ENCODE measurements at places on chromosomes 7 and 10.

- DNase-seq = no peak
Observed at GRCh38 chr7:85104432-85105205, 82.2 kb downstream of the SEMA3D start.

DNA sequence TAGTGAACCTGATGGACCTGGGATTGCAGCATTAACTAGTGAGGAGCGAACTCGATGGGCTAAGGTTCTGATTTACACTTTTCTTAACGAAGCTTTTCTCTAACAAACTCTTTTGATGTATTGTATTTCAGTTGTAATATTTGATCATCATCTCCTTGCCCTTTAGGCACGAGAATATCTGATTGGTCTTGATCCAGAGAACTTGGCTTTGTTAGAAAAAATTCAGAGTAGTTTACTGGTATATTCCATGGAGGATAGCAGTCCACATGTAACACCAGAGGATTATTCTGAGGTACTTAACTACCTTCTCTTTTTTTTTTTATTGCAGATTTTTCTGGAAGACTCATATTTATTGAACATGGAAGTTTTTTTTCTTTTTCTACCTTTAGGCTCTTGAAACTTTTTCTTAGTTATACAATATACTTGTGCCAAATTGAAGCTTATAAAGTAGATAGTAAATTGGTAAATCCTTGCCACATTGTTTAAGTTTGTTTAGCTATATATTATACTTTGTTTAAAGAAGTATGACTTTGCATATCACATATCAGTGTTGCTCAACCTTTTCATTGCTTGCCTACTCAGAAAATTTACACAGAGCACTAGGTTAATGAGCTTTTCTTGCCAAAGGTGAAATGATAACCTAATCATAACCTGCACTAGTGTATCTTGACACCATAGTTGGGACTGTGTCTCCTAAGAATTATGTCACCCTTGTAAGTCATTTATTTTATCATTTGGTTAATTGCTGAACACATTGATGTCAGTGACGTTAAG, 30.4 kb downstream of the CROT start:
- DNase-seq = no peak

DNA sequence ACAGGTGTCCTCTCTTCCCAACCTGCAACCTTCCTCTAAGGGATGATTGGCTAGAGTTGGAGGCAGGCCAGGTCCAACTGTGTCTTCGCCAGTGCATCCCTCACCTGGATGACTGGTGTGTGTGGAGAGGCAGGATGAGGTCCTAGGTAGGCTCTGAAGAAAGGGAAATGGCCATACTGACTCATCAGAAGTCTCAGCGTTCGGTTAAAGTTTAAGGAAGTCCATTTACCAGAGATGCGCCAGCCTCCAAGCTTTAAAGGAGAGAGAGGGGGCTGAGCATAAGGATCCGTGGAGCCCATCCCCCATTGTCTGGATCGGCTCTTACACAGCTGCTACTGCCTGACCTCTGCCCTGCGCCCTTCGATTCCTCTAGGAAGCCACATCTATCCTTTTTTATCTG, 4.4 kb downstream of the KEL start:
- DNase-seq = no peak

DNA sequence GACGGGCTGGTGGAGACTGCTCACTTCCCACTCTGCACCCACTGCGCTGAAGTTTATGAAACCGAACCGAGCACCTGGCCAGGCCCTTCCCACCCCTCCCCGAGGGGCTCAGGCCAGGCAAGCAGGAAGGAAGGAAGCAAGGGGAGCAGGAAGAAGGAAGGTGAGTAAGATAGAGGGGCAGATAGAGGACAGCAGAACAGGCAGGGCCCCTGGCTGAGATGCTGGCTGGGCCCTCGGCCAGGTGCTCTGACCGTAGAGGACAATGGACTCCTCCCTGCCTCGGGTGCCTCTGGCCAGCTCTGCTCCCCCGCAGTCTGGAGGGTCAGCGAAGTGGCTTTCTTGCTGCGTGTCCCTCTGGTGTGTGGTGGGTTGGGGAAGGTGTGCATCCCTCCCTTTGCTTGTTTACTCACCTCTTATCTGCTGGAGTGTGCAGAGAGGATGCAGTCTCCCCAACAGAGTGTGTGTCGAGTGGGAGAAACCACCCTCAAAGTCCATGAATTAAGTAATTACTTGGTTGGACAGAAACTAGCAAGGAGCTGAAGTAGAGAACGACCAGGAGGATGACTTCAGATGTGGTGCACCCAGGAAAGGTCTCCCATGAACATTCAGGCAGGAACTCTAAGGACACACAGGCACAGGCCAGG, 82.8 kb upstream of the PPP2R2D start:
- no peak for DNase-seq

GRCh38 chr7:129438839-129439651, 4.8 kb downstream of the STRIP2 start:
- peak; percentile 51 for DNase-seq

DNA sequence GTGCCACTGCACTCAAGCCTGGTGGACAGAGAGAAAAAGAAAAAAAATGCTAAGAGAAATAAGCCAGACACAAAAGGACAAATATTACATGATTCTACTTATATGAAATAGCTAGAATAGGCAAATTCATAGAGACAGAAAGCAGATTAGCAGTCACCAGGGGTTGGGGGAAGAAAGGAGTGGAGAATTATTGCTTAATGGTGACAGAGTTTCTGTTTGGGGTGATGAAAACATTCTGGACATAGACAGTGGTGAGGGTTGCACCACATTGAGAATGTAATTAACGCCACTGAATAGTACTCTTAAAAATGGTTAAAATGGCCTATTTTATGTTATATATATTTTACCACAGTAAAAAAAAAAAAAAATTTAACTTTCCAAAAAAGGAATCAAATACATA, 6.4 kb upstream of the NT5C2 start:
- DNase-seq = no peak

DNA sequence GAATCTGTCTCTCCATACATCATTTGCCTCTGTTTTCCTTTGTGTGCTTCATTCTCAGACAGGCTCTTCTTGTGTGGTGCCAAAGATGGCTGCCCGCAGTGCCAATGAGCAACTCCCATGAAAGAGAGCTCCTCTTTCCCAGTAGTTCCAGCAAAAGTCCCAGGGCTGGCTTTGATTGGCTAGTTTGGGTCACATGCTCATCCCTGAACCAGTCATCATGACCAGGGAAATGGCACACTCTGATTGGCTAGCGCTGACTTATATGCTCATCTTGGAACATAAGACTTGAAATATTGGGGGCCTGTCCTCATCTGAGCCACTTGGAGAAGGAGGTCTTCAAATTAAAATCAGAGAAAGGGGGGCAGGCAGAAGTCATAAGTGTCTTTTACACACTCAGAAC, 112.7 kb downstream of the CDH23 start:
- no peak for DNase-seq

- DNase-seq = no peak
Observed at GRCh38 chr7:35251606-35252310, 2.1 kb downstream of the TBX20 start.

- no peak for DNase-seq
Observed at GRCh38 chr10:125159932-125160855, at the start of gene CTBP2. TSS of gene CTBP2 (minus strand) at chr10:125160563.

DNA sequence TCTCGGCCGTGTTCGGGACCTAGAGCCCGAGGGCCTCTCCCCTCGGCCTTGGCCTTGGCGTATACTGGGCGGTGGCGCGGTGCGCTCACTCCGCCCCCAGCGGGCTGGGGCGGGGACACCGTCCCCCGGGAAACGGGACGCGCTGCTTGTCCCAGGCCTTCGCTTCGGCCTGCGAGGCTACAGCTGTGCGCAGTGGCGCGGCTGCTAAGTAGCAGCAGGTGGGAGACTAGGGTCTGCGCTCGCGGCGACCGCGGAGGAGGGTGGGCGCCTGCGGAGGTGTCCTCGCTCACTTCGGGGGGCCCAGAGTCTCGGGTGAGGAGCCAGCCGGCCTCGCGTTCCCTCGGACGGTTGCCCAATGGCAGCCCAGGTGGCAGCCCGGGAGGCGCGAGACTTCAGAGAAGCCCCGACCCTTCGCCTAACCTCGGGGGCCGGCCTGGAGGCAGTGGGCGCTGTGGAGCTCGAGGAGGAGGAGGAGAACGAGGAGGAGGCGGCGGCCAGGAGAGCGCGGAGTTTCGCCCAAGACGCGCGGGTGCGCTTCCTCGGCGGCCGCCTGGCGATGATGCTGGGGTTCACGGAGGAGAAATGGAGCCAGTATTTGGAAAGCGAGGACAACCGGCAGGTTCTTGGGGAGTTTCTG, at the start of gene DNAH11:
DNAH11 (plus strand) TSS at position 149 of the 637 bp plus-strand sequence; CDS start at position 356, 207 bp downstream.
- DNase-seq = peak; percentile 8

- no peak for DNase-seq
Observed at GRCh38 chr10:110742801-110743200, 98.7 kb downstream of the RBM20 start.

DNA sequence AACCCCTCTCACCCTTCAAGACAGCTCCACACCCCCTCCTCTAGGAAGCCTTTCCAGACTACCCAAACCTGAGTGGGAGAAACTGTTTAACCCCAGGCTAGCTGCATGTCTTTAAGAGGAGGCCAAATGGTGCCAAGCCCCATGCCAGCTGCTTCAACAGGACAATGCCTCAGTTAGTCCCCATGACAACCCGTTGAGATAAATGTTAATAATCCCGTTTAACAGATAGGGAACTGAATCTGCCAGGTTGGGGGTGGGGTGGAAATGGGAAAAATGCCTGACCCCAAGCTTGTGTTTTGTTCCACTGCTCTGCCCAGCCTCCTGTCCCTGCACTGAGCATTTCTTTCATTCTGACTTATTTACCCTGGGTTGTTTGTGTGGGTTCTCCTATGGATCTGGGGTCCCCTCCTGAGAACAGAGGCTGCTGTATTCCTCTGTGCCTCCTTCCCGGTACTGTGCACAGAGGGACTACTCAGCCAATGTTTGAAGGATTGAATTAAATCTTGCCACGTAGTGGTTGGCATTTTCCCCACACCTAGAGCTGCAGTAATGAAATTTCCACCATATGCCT, 452.6 kb upstream of the ZMIZ1 start:
- no peak for DNase-seq

DNA sequence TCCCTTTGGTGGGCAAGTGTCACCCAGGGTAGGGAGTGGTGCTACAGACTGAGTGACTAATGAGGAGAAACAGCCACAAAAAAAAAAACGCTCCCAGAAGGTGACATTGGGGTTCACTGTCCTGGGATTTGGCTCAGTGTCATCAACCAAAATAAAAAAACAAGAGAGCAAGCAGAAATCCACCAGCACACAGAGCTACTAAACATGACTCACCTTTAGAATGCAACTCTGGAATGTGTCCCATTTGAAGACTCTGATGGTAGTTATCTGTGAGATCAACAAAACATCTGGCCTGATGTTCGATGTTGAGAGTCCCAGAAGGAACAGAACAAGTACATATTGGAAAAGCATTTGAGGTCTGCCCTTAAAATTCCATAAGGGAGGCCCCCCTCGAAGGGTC, 200.3 kb upstream of the LYZL2 start:
- no peak for DNase-seq

- DNase-seq = no peak
Observed at GRCh38 chr7:92875719-92876118, 39.3 kb upstream of the CDK6 start.

- no peak for DNase-seq
Observed at GRCh38 chr7:117892821-117893220, 19.6 kb upstream of the CTTNBP2 start.

GRCh38 chr7:157841773-157842370, 505.1 kb downstream of the DNAJB6 start:
- DNase-seq = no peak

DNA sequence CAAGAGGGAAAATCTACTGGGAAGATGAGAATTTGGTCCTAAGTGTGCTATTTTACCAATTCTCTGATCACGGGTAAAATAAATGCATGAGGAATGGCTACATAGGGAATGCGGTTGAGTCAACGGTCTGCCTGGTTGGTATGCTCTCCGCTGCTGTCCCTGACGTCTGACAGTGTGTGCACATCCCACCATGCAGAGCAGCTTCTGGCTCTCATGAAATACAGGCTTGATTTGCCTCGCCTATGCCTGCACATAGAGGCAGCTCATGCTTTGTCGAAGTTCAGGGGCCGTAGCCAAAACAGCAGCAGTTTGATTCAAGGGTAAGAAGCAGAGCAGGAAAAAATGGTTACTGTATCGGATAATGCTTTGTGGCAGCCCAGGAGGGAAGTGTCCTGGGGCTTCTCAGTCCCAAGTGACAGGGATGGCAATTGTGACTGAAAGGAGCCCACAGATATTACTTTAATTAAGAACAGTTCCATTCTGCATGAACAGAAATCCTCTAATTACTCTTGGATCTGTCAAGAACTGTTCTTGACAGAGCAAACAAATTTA, 268.4 kb upstream of the SLC26A5 start:
- DNase-seq = no peak

DNA sequence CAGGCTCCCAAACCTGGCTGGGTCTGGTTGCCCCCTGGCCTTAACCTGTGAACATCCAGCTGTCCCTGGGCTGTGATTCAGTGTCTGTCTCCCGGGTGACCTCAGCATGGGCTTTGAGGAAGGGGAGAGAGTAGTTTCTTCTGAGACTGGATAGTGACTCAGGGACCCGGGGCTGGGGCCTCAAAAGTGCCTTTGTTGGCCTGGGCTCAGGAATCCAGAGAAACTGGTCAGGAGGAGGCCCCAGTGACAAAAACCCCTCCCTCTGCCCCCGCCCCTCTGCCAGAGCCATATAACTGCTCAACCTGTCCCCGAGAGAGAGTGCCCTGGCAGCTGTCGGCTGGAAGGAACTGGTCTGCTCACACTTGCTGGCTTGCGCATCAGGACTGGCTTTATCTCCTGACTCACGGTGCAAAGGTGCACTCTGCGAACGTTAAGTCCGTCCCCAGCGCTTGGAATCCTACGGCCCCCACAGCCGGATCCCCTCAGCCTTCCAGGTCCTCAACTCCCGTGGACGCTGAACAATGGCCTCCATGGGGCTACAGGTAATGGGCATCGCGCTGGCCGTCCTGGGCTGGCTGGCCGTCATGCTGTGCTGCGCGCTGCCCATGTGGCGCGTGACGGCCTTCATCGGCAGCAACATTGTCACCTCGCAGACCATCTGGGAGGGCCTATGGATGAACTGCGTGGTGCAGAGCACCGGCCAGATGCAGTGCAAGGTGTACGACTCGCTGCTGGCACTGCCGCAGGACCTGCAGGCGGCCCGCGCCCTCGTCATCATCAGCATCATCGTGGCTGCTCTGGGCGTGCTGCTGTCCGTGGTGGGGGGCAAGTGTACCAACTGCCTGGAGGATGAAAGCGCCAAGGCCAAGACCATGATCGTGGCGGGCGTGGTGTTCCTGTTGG, at the start of gene CLDN4:
CLDN4 (plus strand) TSS at position 316 of the 903 bp plus-strand sequence; CDS start at position 522, 206 bp downstream.
- DNase-seq = no peak

DNA sequence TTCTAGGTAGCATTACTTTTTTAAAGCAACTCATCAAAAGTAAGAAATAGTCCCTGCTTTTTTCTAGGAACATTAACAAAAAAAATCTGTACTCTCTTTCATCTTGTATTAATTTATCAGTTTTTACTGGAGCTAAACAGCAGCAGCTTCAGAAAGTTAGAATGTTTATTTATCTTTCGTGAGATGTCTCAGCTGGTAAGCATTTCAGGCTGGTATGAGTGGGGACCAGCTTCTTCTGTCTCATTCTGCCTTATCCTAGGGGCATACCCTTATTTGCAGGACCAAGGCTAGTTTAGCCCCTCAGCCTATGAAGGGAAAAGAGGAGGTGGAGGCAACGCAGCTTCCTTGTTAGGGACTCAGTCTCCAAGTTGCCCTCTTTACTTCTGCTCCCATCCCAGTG, 35.1 kb downstream of the LANCL2 start:
- no peak for DNase-seq

All from stimulated activated CD4-positive, alpha-beta T cell treated with anti-CD3 and anti-CD28 coated beads, Interleukin-12 subunit alpha, Interleukin-12 subunit beta, amount 100 ng/mL, for 4 hours (primary cell).